ENCODE measurements at places on chromosomes 1 and 21. TPM values are rescaled to one million over a fixed set of nuclear protein-coding genes. Genes with fewer than 3 reads are reported as not detected.

KCNJ15 gene
- not detected for total RNA-seq

ETNK2 gene
- total RNA-seq = 8.3 TPM

USH2A gene
- total RNA-seq = not detected

KCNK1 gene
- total RNA-seq = not detected

PGLYRP3 gene
- total RNA-seq = not detected

PKP1 gene
- total RNA-seq = 492 TPM

KRTAP12-2 gene
- 1.8 TPM for total RNA-seq

FAM229A gene
- total RNA-seq = 4.7 TPM

PCAT6 gene
- total RNA-seq = 1.7 TPM

CENPF gene
- 281 TPM for total RNA-seq

CYP4Z1 gene
- total RNA-seq = not detected

RGS1 gene
- not detected for total RNA-seq

LAMC2 gene
- total RNA-seq = 0.11 TPM

KIAA1614 gene
- 0.94 TPM for total RNA-seq

C1orf141 gene
- not detected for total RNA-seq

SEC16B gene
- total RNA-seq = 1.6 TPM

MYBPH gene
- not detected for total RNA-seq

MIGA1 gene
- 14.1 TPM for total RNA-seq

TNFSF4 gene
- 0.20 TPM for total RNA-seq

KPRP gene
- not detected for total RNA-seq

CFHR2 gene
- not detected for total RNA-seq

S100A3 gene
- total RNA-seq = 0.61 TPM

NLRP3 gene
- not detected for total RNA-seq

SH2D1B gene
- total RNA-seq = 0.11 TPM

C2CD4D gene
- not detected for total RNA-seq

LRRN2 gene
- total RNA-seq = not detected

EFCAB14 gene
- total RNA-seq = 39.8 TPM

OR10Z1 gene
- total RNA-seq = not detected

DNAJC28 gene
- total RNA-seq = 2.1 TPM

ADAMTS5 gene
- not detected for total RNA-seq

MEGF6 gene
- total RNA-seq = 2.8 TPM

HOOK1 gene
- 293 TPM for total RNA-seq

NR1I3 gene
- not detected for total RNA-seq

TGFB2 gene
- 1.4 TPM for total RNA-seq

LDLRAD1 gene
- not detected for total RNA-seq

LCE1F gene
- not detected for total RNA-seq

TTC34 gene
- total RNA-seq = 1.5 TPM

STUM gene
- total RNA-seq = 0.54 TPM

FBXO2 gene
- total RNA-seq = 0.61 TPM

GIPC2 gene
- 0.07 TPM for total RNA-seq

CDC42SE1 gene
- total RNA-seq = 57.5 TPM

FCN3 gene
- not detected for total RNA-seq

CLDN19 gene
- not detected for total RNA-seq

RGS13 gene
- not detected for total RNA-seq

GBP1 gene
- 10.1 TPM for total RNA-seq

DENND2D gene
- total RNA-seq = not detected

TINAGL1 gene
- not detected for total RNA-seq

RHBG gene
- total RNA-seq = not detected

ANKRD35 gene
- total RNA-seq = not detected

RORC gene
- not detected for total RNA-seq

SPRR2A gene
- not detected for total RNA-seq

ZNF593OS gene
- total RNA-seq = not detected

MARK1 gene
- 5.1 TPM for total RNA-seq
